ENCODE measurements at places on chromosomes 12 and 14.
A peak's percentile ranks its signal among the peaks of the same experiment; 100 is the strongest.

- no peak for DNase-seq
Observed at GRCh38 chr14:49549881-49550280, 36.3 kb downstream of the RPS29 start.

DNA sequence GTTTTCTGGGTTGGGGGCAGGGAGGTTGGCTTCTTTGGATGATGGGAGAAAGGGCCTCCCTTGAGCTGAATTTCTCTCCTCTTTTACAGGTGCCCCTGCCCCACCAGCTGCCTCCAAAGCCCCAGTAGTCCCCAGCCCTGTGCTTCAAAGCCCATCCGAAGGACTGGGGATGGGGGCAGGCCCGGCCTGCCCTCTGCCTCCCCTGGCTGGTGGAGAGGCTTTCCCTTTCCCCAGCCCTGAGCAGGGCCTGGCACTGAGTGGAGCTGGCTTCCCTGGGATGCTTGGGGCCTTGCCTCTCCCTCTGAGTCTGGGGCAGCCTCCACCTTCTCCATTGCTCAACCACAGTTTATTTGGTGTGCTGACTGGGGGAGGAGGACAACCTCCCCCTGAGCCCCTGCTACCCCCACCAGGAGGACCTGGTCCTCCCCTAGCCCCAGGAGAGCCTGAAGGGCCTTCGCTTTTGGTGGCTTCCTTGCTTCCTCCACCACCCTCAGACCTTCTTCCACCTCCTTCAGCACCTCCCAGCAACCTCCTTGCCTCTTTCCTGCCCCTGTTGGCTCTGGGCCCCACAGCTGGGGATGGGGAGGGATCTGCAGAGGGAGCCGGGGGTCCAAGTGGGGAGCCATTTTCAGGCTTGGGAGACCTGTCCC lies 4.0 kb downstream of the MBD6 start:
- no peak for DNase-seq

DNA sequence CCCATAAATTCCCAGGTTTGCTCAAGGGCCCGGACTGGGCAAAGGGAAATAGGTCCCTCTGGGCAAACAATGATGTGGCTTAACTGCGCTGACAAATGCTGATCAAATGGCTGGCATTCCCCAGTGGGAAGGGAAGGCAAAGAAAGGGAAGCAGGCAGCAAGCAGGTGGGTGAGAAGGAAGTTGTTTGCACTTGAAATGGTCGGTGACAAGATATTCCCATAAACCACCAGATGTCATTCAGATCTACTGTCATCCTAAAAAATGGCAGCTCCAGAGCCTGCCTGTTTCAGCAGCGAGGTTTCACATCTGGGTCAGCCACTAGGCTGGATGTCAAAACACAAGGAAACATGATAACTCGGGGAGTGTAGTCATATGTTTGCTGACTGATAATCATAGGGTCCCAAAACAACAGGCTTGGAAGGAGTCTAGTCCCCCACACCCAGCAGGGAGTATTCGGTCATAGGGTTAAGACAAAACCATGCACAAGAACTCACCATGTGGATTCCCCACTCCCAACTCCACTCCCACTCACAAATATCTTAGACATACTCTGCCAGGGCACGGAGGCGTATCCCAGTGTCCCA lies 37.9 kb upstream of the MDM1 start:
- no peak for DNase-seq

- DNase-seq, result no peak
Observed at GRCh38 chr12:113967368-113967767, 1.2 kb upstream of the RBM19 start.

DNA sequence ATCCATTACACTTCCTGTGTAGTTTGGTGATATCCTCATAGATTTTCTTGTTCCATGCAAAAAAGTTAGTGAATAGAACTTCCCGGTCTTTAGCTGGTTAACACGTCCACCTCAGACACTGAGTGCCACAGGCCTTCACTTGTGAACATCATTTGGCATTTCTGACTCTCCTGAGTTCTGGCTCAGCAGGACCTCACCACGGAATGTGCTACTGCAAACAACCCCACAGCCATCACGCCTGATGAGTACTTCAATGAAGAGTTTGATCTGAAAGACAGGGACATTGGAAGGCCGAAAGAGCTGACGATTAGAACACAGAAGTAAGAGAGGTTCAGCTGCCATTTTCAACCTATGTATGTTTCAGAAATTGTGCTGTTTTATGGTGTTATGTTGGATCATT lies 20.0 kb downstream of the C12orf76 start:
- DNase-seq, result no peak

DNA sequence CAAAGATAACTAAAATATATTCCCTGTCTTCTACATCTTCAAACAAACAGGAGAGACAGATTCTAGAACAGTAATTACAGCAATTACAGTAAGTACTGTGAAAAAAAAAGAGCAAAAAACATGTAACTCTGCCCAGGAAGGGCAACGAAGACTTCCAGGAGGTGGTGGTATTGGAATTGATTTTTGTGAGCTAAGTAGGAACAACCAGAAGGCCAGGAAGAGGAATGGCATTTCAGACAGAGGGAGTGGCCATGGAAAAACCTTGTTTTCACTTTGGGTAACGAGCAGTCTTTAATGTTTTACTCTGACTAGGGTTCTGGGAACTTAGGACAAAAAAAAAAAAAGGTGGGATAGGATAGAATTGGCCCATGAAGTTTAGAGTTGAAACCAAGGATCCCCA lies 196.3 kb upstream of the PLEKHG7 start:
- DNase-seq, result no peak

- no peak for DNase-seq
Observed at GRCh38 chr14:88604212-88604611, 41.4 kb downstream of the ZC3H14 start.

GRCh38 chr14:99522457-99522891 lies 41.3 kb downstream of the CCNK start:
- DNase-seq, result no peak

DNA sequence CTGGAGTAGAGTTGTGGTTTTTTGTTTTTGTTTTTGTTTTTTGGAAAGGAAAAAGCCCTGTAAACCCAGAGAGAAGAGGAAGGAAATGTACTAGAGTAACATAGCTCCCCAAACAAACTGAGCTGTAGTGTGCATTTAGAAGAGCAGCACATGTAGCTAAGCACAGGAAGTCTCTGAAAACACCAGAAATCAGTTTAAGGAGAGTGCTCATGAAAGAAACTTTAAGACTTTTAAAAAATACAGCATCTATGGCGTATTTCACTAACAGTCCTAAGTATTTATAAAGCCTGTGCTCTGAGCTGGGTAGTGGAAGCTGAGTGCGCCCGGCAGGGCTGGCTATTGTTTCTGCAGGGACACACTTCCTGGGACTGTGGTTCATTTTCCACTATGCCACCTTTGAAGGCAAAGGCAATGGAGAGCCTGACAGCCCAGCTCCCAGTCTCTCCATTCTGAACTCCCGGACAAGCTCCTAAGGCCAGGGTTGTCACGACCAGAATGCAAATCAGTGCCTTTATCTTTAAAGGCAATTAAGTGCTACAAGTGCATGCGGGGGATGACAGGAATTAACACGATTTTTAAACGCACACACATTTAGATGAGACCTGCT lies 45.4 kb downstream of the NIN start:
- DNase-seq, result no peak

DNA sequence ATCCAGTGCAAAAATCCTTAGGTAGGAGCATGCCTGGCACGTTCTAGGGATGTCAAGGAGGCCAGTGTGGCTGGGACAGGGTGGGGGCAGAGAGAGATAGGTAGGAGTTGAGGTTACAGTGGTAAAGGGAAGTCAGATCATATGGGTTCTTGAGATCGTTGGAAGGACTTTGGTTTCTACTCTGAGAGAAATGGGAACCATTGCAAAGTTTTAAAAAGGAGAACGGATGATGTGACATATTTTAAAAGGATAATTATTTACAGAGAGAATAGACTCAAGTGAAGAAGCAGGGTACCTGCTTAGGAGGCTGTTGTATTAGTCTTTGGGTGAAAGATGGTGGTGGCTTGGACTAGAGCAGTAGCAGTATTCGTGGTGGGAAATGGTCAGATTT lies 47.6 kb upstream of the ATP2B1 start:
- DNase-seq, result no peak

DNA sequence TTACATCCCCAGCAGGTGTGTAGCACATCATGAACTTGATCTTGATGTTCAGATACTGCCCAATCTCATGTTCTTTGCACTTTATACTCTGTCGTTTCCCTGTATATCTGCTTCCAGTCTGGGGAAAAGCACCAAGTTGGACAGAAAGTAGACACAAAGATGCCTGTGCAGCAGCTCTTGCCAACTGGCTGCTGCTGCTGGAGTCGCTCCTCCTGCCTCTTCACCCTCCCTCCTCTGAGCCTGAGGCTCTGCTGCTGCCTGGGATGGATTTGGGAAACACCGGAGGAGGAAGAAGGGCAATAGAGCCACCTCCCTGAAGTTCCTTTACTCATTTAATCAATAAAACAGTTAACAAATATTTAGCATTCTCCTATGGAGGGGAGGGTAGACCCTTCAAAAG lies 32.4 kb downstream of the ADCK1 start:
- DNase-seq, result no peak

GRCh38 chr12:20305470-20305869 lies 62.9 kb upstream of the PDE3A start:
- DNase-seq, result no peak

DNA sequence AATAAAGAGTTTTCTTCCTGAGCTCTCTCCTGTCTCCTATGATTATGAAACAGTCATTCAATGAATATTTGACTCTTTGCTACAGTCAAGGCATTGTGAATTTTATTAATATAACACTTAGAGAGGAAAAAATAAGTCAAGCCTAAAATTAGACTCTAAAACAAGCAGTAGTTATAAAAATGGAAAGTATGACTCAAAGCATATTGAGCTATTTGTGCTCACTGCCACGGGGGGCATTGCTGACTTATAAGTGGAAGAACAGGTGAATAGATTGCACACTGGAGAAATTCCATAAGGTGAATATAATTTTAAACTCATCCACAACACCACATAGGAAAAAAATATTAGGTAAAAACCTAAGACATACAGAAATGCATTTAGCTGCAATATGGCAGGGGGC lies 87.7 kb upstream of the CCDC196 start:
- DNase-seq, result no peak

- DNase-seq, result no peak
Observed at GRCh38 chr12:65605019-65605418, 219.3 kb upstream of the HMGA2 start.

DNA sequence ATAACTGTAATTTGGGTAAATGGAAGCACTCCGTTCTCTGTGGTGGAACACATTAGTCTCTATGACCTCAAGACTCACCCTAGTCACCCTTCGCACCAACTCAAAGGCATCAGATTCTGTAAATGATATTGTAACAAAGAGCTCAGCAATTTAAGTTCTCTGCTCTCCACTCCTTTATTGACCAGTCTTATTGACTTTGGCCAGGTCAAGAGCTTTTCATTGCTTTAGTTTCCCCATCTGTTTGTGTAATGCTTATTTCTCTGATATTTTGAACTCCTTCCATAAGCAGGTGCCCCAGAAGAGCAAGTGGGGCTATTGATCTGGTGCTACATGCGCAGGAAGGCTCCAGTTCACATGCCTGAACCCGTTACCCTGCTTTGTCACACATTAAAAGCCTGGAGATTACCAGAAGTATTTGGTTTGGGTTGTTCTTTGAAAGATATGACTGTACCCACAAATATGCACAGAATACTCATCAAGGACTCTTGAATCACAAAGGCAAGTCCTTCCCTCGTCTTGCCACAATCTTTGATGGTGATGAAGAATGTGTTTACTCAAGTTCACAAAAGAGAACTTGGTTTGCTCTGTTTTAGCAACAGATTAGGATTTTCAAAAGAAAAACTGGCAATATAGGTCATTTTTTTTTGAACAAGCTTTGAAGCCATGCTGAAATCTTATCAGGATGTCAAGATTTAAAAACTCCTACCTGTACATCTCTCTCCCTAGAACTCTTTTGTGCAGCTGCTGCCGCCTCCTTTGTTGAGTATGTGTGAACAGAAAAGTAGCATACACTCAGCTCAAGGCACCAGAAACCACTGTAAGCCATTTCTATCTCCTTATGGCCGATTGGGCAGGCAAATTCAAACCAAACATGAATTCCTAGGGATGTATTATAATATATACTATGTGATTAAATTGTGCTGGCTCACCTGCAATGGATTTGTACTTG lies 193.9 kb downstream of the BCAT1 start:
- DNase-seq, result no peak

GRCh38 chr14:30885840-30886740 lies 11.7 kb downstream of the COCH start:
- DNase-seq, result no peak

- no peak for DNase-seq
Observed at GRCh38 chr14:73264885-73265720, 27.8 kb downstream of the PAPLN start.

DNA sequence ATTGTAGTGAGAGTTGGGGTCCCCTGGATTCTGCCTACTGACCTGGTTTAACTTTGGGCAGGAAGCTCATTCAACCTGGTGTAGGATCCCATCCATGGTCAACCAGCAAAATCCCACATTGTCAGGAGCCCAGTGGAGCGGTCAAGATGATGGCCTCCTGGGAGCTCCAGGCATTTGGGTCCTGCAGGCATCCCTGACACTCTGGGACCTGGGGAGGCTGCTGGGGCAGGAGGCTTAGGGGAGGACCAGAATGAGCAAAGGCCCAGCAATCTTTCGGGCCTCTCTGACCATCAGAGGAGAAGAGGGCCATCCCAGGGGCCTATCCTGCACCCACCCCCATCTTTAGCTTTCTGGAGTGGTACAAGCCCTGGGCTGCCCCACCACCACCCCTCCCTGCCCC lies 104.0 kb downstream of the PRMT8 start:
- no peak for DNase-seq

- DNase-seq, result peak; percentile 10
Observed at GRCh38 chr14:49766839-49767238, 1.1 kb upstream of the KLHDC2 start.

- no peak for DNase-seq
Observed at GRCh38 chr14:61452452-61452851, 131.1 kb downstream of the PRKCH start.

DNA sequence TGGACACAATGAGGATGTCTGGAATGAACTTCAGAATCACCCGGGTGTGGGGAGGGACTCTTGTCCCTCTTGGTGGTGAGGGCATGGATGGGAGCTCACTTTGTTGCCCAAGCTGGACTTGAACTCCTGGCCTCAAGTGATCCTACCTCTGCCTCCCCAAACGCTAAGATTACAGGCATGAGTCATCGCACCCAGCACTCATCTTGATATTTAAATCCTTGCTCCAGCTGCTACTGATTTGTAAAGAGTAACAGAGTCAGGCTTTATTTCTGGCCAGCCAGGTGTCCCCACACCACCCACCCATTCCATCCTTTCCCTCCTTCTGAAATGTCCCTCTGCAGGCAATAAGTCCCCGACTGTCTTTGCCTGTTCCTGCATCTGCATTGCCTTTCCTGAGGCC lies 4.9 kb downstream of the DDX54 start:
- DNase-seq, result no peak

DNA sequence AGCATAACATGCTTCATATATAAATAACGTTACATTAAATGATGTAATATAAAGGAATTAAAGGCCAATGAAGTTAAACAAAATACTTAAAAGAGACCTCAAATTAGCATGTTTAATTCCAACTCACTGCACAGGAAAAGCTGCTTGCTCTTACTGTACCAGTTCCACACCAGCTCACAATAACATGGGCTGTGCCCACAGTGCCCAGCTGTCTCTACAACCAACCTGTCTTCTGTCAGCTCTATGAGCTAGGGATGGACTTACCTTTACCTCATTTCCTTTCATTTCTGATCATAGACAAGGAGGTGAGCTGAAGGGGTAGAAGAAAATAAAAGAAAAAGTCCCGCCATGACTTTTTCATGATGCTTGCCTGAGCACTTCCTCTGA lies 64.8 kb downstream of the NKX2-1 start:
- DNase-seq, result no peak

GRCh38 chr14:67251573-67252226 lies 10.5 kb downstream of the PALS1 start:
- no peak for DNase-seq

All from GM13977 (cell line).